ENCODE measurements at places on chromosomes 3 and 15. TPM values are rescaled to one million over a fixed set of nuclear protein-coding genes. Genes with fewer than 3 reads are reported as not detected.
A peak's percentile ranks its signal among the peaks of the same experiment; 100 is the strongest.

Gene LRRC34
- 0.67 TPM for total RNA-seq

Gene EXD1
- total RNA-seq, result not detected

Gene SCN11A
- total RNA-seq, result 0.23 TPM

Gene FRMD5
- 2.3 TPM for total RNA-seq

Gene GP9
- 0.90 TPM for total RNA-seq

- no peak for DNase-seq
Observed at GRCh38 chr15:100001405-100001804, 268.2 kb upstream of the LYSMD4 start.

DNA sequence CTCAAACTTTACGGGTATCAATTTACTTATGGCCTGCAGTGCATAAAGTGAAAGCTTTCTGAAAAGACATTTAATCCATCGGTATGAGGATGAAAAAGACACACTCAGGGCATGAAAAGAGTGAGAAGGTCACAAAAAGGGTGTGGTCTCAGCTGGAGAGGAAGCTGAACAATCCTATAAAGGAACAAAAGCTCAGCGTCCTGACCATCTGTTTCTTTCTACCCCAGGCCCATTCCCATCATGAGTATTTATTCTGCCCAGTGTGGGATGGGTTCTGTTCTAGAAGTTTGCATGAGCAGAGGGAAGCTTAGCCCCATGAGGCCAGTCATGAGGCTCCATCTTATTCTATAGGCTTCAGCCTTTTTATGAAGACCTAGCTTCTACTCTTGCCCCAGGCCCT is 144.6 kb downstream of the LPP start:
- peak; percentile 26 for DNase-seq

DNA sequence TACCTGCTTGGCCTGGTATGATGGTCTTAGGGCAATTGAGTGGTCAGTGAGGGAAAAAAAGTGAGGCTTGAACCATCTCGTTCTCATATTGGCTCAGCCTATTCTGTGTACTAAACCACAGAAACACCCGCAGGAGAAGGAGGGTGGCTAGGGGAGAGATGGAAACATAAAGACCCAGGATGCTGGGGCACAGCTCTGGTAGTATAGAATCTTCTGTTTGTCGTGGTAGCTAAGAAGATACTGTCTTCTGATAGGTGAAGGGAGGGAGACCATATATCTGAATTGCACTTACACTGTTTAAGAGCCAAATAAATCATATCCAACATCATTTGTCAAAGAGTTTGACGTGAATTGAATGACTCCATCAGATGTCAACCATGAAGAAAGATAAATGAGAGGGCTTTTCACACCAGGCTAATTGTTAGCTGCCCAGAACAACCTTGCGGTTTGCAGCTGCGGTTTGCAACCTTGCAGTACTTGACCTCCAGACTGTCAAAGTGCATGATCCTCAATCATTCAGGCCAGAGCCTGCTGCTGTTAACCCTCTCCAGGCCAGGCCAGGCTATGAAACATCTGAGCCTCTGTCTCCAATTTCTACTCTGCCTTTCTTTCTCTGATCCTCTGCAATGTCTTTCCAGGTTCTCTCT is 40.9 kb upstream of the PIK3R4 start:
- DNase-seq, result no peak

- DNase-seq, result no peak
Observed at GRCh38 chr3:37963635-37964034, 27.0 kb upstream of the VILL start.

DNA sequence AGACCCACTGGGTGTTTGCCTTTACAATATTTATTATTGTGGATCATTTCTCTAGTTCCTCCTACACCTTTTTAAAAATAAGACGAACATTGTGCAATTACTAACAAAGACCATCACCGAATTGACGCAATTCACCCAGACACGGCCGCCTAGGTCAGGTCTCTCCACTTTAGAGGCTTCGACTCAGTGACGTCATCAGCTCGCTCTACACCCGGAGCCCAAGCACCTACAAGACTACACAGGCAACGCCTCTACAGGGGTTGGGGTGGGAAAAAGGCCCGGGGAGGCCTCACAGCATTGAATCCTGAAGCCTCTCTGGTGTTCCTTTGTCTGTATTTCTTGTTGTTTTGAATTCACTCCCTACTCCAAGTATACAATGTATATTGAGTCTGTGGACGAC is 16.6 kb downstream of the ZIC4 start:
- no peak for DNase-seq

DNA sequence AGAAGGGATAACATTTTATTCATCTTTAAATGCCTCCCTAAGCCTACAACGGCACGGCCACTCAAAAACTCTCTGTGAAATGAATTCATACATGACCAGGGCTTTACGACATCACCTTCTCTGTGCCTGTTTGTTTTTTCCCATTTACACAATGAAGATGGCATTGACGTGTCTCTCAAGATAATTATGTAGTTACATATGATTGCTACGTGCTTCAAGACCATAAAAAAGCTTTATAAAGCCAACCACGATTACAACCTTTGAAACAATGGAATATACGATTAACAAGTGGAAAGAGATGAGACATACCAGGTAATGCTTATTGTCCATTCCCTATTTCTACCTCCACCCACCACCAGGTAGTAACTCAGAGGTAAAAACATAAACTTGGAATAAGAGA is 168.4 kb downstream of the P3H2 start:
- DNase-seq, result no peak

GRCh38 chr3:103059432-103059831 is 624.6 kb downstream of the ZPLD1 start:
- no peak for DNase-seq

DNA sequence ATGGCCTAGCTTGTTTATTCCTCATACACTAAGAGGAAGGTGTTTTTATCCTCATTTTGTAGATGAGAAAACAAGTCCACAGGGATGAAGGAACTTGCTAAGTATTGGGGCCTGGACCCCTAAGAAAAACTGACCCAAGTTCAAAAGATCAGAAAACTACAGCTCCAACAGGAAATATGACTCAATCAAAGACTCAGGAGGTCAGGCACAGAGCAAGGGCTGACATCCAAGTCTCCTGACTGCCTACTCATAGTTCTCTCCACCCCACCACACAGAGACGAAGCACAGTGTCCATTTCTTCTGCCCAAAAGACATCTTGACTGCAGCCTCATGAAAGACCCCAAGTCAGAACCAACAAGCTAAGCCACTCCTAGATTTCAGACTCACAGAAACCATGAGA is 26.9 kb upstream of the TPM1 start:
- no peak for DNase-seq

- DNase-seq, result no peak
Observed at GRCh38 chr3:13705702-13706280, 156.9 kb downstream of the FBLN2 start.

DNA sequence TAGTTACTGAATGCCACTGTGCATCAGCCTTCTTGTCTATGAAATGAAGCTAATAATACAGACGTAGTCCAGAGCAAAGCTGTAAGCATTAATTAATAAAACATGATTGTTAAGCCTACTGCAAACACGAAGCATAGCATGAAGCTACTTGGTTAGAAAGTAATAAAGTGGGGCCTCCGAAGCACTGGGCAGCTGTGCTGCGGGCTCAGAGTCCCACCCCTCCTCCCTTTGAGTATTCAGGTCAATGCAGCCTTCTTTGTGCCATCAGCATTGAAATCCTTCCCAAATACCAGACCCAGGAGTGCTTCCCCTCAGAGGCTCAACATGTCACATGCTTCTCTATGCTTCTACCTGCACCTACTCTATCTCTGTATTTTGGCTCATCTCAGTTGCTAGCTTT is 1112.6 kb downstream of the IGSF11 start:
- no peak for DNase-seq

DNA sequence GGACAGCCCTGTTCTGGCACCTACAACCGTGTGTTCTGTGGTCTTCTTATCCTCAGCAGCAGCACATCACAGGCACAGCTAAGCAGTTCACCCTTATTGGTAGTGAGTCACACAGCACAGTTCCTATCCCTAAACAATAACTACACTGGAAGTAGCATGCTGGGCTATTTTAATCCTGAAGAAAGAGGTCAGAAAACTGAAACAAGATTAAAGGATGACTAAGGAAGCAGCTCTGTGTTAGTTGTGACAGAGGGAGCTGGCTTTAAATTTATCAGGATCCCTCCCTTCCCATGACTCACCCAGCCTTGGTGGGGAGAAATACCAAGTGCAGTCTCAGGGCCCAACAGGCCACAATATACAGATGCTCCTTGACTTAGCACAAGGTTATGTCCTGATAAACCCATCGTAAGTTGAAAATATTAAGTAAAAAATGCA is 144.3 kb downstream of the ERC2 start:
- no peak for DNase-seq

DNA sequence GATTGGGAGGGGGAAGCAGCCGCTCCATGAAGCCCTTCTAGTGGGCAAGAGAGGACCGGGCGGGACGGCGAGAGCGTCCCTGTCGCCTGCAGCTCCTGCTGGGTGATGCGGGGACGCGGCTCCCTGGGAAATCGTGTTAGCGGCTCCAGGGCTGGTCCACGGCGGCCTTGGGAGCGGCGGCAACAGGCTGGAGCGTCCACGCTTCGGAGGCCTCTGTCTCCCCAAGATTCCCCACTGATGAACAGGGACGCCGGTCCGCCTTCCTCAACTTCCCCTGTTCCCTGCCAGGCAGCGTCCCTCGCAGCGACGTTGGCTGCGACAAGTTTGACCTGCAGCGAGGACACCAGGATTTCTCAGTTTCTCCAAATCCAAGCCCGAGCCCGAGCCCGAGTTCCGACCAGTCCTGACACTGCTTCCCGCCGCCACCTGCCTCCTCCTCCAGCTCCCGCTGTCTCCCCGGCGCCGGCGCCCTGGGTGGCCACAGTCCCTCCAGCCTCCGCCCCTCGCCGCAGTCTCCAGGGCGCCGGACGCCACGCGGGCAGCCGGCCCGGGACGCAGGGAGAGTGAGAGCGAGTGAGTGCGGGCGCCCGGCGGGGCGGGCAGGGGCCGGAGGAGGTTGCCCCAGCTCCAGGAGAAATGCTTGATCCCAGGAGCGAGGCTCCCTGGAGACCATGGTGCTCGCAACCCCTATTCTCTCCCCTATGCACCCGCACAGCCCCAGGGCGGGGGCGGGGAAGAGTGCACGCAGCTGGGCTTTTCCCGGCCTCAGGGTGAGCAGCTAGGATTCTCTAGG is 78.1 kb upstream of the RNF7 start:
- peak; percentile 51 for DNase-seq

DNA sequence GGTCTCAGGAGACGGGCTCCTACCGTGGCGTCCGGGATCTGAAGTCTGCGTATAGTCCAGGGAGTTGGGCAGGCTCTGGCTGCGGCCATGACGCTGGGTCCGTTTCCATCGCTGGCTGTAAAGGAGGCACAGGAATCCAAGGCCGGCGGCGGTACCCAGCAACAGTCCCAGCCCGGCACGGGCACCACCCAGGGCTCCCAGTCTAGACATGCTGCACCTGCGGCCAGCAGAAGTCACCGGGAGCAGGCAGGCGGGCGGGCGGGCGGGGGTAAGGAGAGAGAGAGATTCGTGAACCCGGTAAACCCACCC is 526 bp downstream of the RMDN3 start:
- peak; percentile 71 for DNase-seq

DNA sequence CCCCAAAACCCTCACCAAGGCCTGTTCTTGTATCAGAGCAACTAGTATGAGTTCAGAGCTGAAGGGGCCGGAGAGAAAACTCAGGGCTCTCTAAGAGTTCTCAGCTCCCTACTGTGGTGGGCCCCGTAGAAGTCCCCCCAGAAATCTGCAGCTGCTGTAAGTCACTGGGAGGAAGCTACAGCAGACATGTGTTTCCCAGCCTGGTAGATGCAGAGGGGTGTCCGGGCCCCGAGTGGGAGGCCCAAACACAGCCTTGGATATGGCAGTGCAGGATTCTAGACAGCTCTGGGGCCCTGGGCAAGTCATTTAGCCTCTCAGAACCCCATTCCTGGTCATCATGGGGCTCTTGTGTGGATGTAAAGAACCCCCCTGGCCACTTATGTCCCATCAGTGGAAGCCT is 39.2 kb upstream of the CSPG4 start:
- no peak for DNase-seq

- peak; percentile 62 for DNase-seq
Observed at GRCh38 chr3:137946356-137946973, 63.5 kb upstream of the CLDN18 start.

DNA sequence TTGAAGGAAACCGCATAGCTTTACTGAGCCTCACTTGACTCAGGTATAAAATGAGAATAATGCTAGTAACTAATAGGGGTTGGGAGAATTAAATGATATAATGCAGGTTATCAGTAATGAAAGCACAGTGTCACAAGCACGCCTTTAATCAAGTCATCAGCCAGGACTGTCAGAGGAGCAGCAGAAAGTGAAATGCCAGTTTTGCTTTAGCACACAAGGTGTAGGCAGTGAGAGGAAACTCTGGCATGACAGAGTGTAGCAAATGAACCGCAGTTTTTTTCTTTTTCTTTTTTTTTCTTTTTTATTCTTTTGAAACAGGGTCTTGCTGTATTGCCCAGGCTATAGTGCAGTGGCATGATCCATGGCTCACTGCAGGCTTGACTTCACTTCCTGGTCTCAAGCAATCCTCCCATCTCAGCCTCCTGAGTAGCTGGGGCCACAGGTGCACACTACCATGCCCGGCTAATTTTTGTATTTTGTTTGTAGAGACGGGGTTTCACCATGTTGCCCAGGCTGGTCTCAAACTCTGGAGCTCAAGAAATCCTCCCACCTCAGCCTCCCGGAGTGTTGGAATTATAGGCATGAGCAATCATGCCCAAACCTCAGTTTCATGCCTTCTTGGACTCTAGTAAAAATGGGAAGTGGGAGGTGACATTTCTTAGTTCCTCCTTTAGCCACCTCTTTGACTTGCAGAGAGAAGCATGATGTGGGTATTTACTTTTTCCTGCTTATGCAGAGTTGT is 9.7 kb upstream of the SCAANT1 start:
- no peak for DNase-seq

- DNase-seq, result no peak
Observed at GRCh38 chr3:105801397-105801796, 67.4 kb downstream of the CBLB start.

GRCh38 chr3:10380906-10381305 is 60.0 kb upstream of the SEC13 start:
- no peak for DNase-seq

GRCh38 chr15:28079313-28079969 is 19.7 kb downstream of the OCA2 start:
- no peak for DNase-seq

DNA sequence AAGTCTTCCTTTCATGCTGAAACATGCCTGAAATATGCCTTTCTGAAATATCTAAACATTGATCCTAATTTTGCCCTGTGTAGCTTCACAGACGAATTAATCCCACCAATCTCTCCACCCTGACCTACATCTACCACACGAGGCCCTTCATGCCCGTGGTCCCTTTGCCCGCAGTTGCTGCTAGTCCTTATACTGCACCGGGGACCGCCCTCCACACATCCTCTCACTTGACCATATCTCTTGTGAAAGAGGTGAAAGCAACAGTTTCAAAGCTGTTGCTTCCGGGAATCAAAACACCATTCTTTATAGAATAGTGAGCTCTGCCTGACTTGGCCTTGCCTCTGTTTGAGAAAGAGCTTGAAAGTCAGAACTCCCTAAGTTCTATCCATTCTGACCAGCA is 499.5 kb downstream of the NTRK3 start:
- DNase-seq, result no peak
